SW480 (cell line): ENCODE measurements at places on chromosomes 5 and 9.

DNA sequence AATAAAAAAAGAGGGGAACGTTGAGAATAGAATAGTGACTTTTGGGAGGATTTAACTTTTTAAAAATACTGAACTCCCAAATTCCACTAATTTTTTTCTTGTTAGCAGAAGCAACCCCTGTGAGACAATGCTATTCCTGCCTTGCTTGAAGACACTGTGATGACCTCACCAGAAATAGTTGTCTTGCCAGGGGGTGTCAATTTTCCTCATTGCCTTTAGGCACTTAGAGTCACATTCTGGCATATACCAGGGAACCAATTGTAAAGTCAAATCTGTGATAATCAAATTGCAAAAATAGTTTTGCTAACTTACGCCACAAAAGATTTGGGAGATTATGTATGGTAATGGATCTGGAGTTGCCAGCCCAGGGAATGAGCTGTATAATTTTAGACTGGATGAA lies 42.8 kb upstream of the RPS23 start:
- no peak for DNase-seq

DNA sequence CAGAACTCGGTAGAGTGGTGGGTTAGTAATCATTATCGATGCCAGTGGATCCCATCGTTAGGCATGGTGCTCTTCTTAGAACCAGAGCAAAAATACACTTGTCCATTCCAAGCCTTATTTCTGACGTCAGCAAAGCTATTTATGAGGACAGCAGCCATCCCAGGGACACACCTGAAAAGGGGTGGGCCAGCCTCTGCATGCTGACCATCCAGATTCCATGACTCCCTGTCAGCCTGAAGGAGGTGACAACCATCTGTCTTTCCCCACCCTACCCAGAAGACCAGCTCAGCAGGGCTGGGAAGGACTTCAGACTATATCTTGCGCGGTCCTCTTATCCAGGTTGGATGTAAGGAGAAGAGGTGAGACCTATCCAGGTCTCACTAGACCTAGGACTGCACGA lies 5.7 kb upstream of the NIPAL4 start:
- no peak for DNase-seq

GRCh38 chr5:9699681-9700080 lies 69.5 kb upstream of the TAS2R1 start:
- DNase-seq = no peak

DNA sequence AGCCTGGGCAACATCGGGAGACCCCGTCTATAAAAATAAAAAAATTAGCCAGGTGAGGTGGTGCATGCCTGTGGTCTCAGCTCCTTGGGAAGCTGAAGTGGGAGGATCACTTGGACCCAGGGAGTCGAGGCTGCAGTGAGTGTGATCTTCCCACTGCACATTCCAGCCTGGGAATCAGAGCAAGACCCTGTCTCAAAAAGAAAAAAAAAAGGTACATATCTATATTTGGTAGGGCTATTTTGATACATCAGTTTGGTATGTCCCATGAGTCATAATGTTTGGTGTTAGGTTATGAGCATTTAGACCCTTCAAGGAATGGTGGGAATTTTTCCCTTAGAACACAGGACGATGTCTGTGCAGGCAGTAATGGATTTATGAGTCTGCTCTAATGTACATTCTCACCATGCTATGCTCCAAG lies 55.3 kb upstream of the POU4F3 start:
- DNase-seq = peak; percentile 84

- no peak for DNase-seq
These were observed 143.9 kb upstream of the LHFPL2 start for GRCh38 chr5:78792345-78793055.

GRCh38 chr9:125544988-125545651 lies 161.9 kb downstream of the MAPKAP1 start:
- DNase-seq = no peak

- DNase-seq = no peak
These were observed 146.0 kb downstream of the ADCY2 start for GRCh38 chr5:7541898-7542297.

GRCh38 chr5:90017239-90017638 lies 392.3 kb downstream of the CETN3 start:
- DNase-seq = no peak

DNA sequence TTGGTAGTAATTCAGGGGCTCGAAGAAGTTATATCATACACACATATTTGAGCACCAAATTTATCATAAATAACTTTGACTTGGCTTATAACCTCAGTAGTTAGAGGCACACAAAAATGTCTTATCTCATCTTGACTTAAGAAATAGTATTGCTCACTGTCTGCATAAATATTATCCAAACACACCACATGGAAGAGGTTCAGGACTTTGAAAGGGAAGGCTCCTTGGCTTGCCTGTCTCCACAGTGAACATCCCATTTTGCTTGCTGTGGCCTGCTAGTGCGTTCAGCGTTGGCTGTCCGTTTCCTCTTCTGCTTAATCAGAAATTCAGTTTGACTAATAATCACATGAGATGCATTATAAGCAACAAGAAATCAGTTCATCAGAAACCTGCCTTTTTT lies 13.9 kb downstream of the GRXCR2 start:
- DNase-seq = no peak

- DNase-seq = peak; percentile 92
These were observed 40.8 kb upstream of the ZCCHC7 start for GRCh38 chr9:37079370-37080164.

GRCh38 chr9:82247318-82247717 lies 258.7 kb downstream of the SPATA31D1 start:
- no peak for DNase-seq

DNA sequence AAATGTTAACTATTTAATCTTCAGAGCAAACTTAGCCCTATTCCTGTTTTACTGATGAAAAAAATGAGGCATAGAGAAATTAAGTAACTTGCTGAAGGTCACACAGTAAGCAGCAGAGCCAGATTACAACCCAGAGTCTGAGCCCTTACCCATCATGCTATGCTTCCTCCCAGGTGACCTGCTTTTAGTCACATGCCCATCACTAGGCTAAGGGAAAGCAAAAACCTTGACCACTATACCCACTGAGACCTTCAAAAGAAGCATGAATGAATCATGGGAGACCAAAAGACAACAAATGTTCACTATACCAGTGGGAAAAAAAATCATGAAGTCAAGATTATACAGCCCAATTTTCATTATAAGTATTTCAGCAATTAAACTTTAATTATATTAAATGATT lies 5.3 kb upstream of the HAUS6 start:
- DNase-seq = no peak

DNA sequence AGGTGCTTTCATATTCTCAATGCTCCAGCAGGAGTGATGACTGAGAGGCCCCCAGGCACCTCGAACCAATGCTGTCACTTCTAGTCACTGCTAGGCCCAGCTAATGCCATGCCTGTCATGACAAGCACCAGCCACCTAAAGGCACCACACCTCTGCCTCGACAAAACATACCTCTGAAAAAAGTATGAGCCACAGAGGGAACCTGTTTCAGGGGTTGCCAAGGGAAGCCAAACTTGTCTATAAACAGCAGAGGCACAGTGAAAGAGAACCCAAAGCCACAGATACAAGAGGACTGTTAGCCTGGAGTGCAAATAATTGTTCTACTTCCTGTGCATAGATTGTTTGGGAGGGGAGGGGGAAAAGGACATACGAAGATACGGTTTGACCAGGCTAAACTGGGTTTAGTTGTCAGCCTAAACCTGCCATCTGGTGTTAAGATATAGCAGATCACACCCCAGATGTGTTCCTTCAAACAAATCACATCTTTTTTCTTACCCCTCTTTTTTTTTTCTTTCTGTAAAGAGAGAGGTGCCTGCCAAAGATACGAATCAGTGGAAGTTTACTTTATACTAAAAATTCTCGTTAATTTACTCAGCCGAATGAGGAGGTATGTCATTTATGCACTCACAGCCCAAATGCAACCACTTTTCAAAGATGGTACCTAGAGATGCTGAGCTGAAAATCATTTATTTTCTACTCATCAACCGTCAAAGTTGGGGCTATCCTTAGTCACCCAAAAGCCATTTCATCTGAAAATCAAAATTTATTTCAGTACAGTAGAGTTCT lies 45.7 kb downstream of the BNC2 start:
- peak; percentile 5 for DNase-seq

DNA sequence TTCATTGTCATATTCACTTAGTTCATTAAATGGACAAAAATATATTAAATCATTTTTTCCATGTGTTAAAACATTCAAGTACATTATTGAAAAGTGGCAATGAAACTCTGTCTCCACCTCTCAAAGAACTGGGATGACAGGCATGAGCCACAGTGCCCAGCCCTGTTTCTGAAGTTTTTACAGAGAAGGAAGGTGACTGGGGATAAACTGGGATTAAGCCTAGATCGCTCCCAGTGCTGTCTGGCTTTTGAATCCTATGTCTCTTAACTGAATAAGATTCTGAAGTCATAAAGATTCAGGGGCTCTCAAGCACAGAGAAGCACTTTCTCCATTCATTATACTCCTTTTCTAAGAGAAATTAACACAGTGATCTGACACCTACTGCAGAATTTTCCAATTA lies 88.3 kb downstream of the SLC38A9 start:
- DNase-seq = no peak

DNA sequence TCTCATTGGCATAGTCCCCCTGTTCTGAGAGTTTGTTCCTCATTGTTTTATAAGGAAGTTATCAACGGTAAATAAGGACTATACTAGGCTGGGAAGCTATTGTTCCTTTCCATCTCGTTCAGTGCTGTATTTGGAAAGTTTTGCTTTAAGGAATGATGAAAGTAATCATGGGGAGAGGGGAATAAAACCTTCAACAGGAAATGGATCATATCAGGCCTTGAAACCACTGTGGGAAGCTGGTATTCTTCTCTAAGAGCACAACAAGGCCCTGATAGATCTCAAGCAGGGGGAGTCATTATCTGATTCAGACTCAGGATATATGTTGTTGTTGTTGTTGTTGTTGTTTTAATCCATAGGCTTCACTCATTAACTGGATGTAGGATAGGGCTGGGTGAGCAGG lies 474.5 kb downstream of the ENC1 start:
- no peak for DNase-seq

GRCh38 chr5:109865637-109866036 lies 175.9 kb downstream of the MAN2A1 start:
- peak; percentile 21 for DNase-seq

GRCh38 chr5:174073122-174073660 lies 27.7 kb downstream of the NSG2 start:
- DNase-seq = no peak

- no peak for DNase-seq
These were observed 24.2 kb downstream of the TRIO start for GRCh38 chr5:14167211-14167845.

DNA sequence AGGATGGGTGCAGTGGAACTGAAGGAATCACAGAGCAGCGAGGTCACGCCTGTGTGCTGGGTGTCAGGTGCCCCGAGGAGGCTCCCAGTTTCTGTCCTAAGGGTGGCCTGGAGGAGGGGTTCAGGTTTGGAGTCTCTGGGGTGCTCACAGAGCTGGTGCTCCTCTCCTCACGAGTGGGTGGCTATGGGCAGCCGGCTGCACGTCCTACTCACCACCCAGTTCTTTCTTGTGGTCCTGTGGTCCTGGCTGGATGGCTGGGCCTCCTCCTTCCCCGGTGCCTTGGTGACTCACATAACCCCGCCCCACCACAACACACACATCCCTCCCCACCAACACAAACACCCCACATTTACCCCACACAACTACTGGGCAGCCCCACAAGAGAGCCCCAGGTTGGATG lies 9.9 kb upstream of the PTGS1 start:
- DNase-seq = peak; percentile 41

DNA sequence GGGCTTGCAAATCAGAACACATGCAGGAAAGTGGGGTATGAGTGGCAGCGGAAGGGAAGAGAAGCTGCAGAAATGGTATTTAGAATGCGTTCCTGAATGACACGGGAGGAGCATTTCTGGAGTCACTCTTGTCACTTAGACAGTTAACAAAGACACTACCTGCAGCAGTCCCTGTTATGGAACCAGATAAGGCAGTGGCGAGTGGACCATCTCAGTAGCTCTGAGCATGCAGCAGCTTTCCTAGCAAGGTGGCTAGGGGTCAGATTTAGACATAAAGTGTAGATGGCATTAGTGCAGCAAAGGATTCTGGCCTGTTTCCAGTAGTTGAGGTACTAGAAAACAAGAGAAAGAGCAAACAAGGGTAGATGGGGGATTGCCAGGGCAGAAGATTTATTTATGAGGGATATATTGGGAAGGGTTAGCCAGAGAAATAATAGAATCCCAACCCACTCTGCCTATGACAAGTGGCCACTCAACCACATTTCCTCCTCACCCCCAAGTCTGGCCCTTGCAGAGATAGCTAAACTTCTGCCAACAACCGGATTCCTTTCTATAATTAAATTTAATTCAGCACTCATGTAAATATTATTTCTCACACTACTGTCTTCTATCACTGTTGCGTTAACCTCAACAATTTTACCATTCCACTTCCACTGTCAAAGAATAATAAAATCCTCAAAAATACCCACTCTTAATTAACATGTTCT lies 201.6 kb downstream of the DCP2 start:
- no peak for DNase-seq

- no peak for DNase-seq
These were observed 450.8 kb upstream of the WWC1 start for GRCh38 chr5:167840527-167841130.

- DNase-seq = no peak
These were observed 49.3 kb downstream of the GADD45G start for GRCh38 chr9:89654025-89654662.

- DNase-seq = no peak
These were observed 10.5 kb upstream of the IRX2 start for GRCh38 chr5:2761921-2762488.

DNA sequence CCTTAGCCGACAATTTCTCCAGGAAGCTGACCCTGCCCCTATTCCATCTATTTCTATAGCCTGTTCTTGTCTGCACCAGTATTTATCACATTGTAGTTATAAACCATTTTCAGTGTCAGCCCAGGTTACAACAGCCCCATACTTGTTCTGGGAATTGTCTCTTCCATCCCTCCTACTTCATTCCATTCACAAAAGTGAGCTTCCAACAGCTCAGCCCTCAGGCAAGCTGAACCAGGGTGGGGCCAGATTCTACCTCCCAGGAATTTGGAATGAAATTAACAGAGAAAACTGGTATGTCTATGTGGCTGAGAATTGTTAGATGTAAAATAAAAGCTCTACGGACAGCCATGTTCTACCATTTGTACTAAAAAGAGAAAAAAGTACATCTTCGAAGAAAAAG lies 36.1 kb downstream of the STRBP start:
- DNase-seq = no peak

- no peak for DNase-seq
These were observed 24.4 kb upstream of the RNF38 start for GRCh38 chr9:36424289-36425055.

GRCh38 chr5:68248896-68249295 lies 33.3 kb downstream of the PIK3R1 start:
- DNase-seq = no peak

DNA sequence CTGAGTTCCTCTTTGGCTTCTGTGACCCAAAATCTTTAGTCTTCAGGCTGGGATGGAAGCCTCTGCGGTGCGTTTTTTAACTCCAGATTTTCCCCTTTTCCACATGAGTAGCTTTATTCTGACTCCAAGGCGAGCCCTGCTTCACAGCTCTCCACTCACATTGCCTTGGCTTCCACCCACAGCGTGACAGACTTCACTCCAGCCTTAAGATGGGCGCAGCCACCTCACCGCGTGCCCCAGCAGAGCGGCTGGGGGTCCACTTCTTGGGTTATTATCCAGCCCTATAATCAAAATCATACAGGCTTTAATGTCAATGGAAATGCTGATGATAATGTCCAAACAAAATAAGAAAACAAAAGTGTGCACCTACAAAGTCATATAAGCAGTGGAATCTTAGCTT lies 1.2 kb downstream of the EXOC3 start:
- no peak for DNase-seq

- no peak for DNase-seq
These were observed 151.3 kb downstream of the GAS1 start for GRCh38 chr9:86795823-86796553.

- no peak for DNase-seq
These were observed 165.7 kb upstream of the IRX1 start for GRCh38 chr5:3429962-3430361.
